ENCODE measurements at places on chromosomes 6 and 20. TPM values are rescaled to one million over a fixed set of nuclear protein-coding genes. Genes with fewer than 3 reads are reported as not detected.
A peak's percentile ranks its signal among the peaks of the same experiment; 100 is the strongest.

PRRT1 gene
- total RNA-seq = 1.6 TPM

- H3K27ac ChIP-seq = no peak overlapping the region
- H3K4me1 ChIP-seq = no peaks in the 10 kb centered on the region
- no peaks in the 10 kb centered on the region for H3K36me3 ChIP-seq
- H3K27me3 ChIP-seq = no peaks in the 10 kb centered on the region
- no peak overlapping the region for H3K4me3 ChIP-seq
Observed at GRCh38 chr6:54058236-54058635, 53.0 kb upstream of the MLIP start.

ME1 gene
- 22.6 TPM for total RNA-seq

DNA sequence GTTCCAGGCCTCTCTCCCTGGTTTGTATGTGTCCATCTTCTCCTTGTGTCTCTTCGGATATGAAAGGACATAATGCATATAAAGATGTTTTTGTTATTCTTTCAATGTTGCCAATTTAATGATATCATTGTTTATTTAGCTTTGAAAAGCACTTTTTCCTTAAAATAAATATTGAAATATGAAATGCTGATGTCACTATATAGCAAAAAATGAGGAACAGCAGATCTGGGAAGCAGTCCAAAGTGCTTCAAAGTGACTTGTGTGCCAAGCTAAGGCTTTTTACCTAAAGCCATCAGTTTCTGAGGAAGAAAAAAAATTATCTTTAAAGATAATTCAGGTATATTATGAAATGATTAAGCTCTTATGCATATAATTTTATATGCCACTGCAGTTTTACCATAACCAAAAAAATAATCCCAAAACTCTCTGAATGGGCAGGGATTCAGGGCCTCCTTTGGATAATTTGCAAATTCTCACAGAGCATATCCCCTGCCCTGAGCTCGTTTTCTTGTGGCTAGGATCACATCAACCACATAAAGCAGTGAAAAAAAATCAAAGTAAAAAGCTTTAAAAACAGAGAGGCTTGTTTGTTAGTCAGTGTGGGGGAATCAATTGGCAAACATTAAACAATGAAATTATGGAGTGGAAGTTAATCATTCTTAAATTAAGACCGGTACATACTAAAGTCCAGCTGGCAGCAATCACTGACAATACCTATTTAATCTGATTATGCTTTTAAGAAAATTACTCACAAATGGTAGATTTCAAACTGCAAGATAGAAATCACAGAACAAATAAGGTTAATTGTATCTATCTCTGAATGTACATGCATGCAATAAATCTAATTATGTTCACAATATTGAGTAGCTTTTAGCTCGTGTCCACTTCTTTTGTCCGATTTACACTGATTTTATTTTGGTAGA lies 1027.9 kb upstream of the ADGRB3 start:
- H3K27ac ChIP-seq = peak overlapping the region; percentile 13
- DNase-seq = peak; percentile 64
- H3K4me3 ChIP-seq = no peak overlapping the region
- no peaks in the 10 kb centered on the region for H3K36me3 ChIP-seq

DNA sequence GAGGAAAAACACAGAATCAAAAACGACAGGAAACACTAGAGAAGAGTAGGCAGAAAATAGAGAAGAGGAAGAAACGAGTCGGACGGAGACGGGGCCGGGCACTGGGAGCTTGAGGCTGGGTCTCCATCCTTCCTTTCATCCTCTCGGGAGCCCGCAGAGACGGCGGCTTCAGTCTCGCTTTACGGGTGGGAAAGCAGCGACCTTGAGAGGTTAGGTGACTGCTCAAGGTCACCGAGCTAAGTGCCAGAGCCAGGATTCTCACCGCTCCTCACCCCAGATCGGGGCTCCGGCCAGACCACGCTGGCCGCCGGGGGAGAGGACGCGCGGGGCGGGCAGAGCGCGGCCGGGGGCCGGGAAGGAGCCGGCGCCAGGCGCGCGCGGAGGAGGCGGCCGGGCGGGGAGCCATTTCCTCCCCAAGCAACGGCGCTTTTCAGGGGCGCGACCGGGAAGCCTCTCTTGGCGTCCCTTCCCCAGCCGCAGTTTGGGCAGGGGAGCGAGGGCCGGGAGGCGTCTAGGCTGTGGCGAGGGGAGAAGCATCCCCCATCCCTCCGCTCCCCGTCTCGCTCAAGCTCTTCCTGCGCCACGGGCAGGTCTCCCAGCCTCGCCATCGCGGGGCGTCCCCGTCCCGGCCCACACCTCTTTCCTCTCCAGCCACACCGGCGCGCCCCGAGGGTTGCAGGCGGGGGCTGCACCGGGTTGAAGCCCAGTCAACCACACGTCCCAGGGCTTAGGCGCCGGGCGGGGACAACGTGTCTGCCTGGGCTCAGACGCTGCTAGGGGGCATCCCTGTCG lies 24.1 kb upstream of the MAP3K7 start:
- peaks cover 13% of the 10 kb centered on the region for H3K4me1 ChIP-seq
- no peaks in the 10 kb centered on the region for H3K36me3 ChIP-seq
- H3K4me3 ChIP-seq = peak overlapping the region; percentile 37
- H3K27ac ChIP-seq = no peak overlapping the region

DNA sequence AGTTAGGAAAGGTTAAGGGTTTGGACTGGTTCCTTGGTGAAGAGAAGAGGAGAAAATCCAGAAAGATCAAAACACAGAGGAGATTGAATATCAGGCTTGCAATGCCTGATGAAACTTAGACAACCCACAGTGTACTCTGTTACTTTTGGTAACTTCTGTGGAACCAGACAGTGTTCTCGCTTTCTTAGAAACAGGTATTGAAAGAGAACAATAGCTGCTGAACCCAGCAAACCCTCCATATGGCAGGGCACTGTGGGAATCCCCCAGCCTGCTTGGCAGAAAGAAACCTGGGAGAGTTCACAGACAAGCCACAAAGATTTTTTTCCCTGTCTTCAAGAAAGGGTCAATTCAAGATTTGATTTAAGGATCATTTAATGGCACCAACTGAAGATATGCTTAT lies 342.8 kb downstream of the FOXA2 start:
- no peak for DNase-seq
- no peak overlapping the region for H3K27ac ChIP-seq

PACRG gene
- total RNA-seq = 2.7 TPM

ZBTB9 gene
- 5.8 TPM for total RNA-seq

GRCh38 chr20:14717134-14717999 lies 380.0 kb upstream of the FLRT3 start:
- H3K27ac ChIP-seq = no peak overlapping the region
- DNase-seq = no peak
- no peaks in the 10 kb centered on the region for H3K27me3 ChIP-seq
- no peak overlapping the region for H3K4me3 ChIP-seq

GRCh38 chr6:71886184-71887005 lies at the start of gene RIMS1:
RIMS1 (plus strand) TSS chr6:71886550; CDS start chr6:71887024, 474 bp downstream.
- H3K4me1 ChIP-seq = no peaks in the 10 kb centered on the region
- peak within 1 kb of the TSS; percentile 33 for H3K4me3 ChIP-seq
- DNase-seq = peak; percentile 79
- peaks cover 40% of the 10 kb centered on the region for H3K27me3 ChIP-seq
- H3K27ac ChIP-seq = no peak within 1 kb of the TSS

RXRB gene
- 37.1 TPM for total RNA-seq

DNA sequence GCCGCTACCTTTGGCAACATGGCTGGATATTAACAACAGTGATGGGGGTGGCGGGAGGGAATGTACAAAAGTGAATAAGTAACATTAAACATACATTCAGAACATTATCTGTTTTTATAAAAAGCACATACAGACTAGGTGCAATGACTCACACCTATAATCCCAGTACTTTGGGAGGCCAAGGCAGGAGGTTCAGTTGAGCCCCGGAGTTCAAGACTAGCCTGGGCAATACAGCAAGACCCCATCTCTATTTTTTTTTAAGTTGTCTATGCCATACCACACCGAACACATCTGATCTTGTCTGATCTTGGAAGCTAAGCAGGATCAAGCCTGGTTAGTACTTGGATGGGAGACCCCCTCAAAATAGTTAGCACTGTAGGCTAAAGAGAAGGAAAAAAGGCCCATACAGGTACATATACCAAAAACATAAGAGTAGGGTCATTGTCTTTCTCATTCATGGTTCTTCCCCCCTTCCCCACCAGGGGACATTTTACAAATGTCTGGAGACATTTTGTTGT lies 1.7 kb upstream of the HCK start:
- no peaks in the 10 kb centered on the region for H3K36me3 ChIP-seq
- DNase-seq = no peak
- peak overlapping the region; percentile 97 for H3K27ac ChIP-seq
- H3K27me3 ChIP-seq = peaks cover 59% of the 10 kb centered on the region

DNA sequence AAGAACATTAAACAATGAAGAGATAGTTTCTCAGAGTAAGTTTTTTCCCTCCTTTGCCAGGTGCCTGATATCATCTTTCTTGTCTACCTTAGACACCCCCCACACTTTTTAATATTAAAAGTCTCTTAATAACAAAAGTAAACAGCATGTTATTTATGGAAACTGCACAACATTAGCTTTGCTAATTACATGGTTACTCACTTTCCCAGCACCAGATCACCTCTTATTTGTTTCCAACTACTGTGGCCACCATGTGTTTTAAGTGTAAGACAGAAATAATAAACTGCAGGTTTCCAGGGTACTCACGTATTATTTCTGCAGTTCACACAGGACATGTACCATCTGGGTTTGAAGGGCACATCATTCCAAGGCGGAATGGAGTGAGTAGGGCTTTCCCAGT lies 125.0 kb downstream of the TRMT11 start:
- no peaks in the 10 kb centered on the region for H3K4me1 ChIP-seq
- H3K4me3 ChIP-seq = no peak overlapping the region
- no peak for DNase-seq

GRCh38 chr6:168208402-168208801 lies 111.2 kb downstream of the DACT2 start:
- H3K4me1 ChIP-seq = no peaks in the 10 kb centered on the region
- H3K4me3 ChIP-seq = no peak overlapping the region
- no peak for DNase-seq
- no peak overlapping the region for H3K27ac ChIP-seq
- H3K36me3 ChIP-seq = no peaks in the 10 kb centered on the region

BCLAF1 gene
- total RNA-seq = 127 TPM

GRCh38 chr6:127186889-127187288 lies 68.4 kb downstream of the RSPO3 start:
- H3K4me1 ChIP-seq = peaks cover under 1% of the 10 kb centered on the region
- peak; percentile 94 for DNase-seq
- no peak overlapping the region for H3K27ac ChIP-seq
- no peaks in the 10 kb centered on the region for H3K27me3 ChIP-seq

DNA sequence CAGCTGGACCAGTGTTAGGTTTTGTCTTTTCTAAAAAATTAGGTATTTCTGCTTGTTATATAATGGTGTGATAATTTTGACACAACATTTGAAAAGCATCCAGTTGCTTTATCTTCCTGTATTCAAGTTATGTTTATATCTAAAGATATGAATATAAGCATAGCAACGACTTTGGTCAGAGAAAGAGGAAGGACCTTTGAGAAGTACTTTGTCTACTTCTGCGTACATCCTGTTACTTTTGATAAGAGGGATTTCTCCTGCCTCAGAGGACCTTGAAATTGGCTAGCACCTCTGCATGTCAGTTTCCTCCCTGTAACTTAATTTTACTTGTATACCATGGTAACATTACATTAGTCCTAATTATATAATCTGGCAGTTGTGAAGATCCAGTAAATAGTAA lies 24.8 kb downstream of the PHF20 start:
- no peaks in the 10 kb centered on the region for H3K36me3 ChIP-seq
- no peaks in the 10 kb centered on the region for H3K27me3 ChIP-seq
- peaks cover 29% of the 10 kb centered on the region for H3K4me1 ChIP-seq

DNA sequence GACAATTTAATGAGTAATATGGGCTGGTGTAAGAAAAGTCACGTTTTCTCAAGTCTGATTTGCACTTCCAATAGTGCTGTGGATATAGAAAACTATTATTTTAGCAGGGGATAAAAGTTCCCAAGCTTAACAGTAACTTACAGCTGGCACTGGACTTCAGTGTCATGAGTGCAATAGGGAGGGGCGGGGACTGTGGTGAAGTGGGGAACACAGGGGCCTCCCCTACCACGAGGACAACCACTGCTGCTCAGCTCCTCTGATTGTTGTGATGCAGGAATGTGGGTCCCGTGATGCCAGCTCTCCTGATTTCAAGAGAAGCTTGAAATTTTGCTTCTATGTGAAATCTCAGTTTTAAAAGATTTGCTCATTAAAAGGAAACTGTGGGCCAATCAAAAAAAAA lies 24.0 kb downstream of the SLC13A3 start:
- H3K36me3 ChIP-seq = no peaks in the 10 kb centered on the region
- H3K27me3 ChIP-seq = no peaks in the 10 kb centered on the region
- DNase-seq = no peak
- H3K4me1 ChIP-seq = peaks cover 11% of the 10 kb centered on the region

DNA sequence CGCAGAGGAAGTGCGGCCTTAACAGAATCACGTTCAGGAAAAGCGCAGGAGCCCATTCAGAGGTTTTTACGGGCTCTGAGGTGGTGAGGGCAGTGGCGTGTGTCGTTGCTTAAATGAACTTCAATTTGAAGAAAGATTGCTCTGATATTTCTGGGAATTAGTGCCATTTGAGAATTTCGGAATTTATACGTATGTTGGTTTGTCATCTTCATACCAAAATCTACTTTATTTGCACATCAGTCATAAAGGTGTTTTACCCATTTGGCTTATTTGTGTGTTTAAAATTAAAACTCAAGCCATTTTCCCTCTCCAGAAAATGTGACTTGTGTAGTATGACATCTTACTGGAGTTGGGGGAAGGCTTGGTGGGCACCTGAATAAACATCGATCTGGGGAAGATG lies 48.1 kb upstream of the TULP4 start:
- H3K27me3 ChIP-seq = no peaks in the 10 kb centered on the region
- H3K4me3 ChIP-seq = no peak overlapping the region
- no peaks in the 10 kb centered on the region for H3K36me3 ChIP-seq
